ENCODE measurements at places on chromosomes 5 and 9.

DNA sequence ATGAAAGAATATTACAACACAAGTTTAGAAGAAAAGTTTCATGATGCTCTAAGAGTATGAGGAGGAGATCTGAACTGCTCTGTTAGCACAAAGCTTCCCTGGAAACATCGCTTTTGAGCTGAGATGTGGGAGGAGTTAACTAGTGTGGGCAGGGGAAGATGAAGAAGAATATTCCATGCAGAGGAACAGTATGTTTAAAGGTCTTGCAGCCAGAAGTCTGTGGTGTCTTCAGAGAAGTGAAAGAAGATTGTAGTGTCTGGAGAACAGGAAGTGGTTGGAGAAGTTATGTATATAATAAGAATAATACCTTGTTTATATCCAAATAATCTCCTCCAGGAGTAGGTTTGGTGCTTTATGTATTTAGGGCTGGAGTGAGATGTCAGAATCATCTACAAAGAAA is 406.7 kb downstream of the MAN2A1 start:
- DNase-seq: no peak

DNA sequence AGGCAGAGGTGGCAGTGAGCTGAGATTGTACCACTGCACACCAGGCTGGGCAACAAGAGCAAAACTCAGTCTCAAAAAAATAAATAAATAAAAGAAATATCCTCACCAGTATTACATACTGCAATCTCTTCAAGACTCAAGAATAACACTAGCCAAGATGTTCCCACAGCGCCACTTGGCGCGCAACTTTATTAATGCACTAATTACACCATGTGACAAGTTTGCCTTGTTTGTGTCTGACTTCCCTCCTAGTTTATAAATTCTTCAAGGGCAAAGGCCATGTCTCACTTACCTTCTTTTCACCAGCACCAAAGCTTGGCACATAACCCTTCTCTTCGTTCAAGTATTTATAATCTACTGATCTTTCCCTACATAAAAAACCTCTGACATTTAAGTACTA is 4.8 kb downstream of the SKP1 start:
- no peak for DNase-seq

GRCh38 chr9:129089246-129089645 is 8.3 kb downstream of the DOLPP1 start:
- no peak for DNase-seq

DNA sequence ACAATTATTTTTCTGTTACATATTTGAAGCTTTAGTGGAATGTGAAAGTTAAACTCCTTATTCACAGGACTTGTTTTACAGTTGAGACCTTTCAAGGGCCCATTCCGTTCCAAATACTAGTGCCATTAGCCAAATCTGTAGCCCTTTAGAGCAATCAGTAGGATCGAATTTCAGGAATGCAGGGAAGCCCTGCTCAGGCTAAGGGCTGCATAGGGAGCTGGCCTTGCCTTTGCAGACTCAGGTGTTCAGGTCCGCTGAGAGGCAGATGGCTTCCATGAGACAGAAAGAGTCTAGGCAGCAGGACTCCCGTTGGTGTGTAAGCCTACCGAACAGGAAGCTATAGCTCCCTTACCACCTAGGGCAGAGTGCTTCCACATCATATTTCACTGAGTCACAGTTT is 150.1 kb upstream of the SLC27A6 start:
- DNase-seq: no peak

DNA sequence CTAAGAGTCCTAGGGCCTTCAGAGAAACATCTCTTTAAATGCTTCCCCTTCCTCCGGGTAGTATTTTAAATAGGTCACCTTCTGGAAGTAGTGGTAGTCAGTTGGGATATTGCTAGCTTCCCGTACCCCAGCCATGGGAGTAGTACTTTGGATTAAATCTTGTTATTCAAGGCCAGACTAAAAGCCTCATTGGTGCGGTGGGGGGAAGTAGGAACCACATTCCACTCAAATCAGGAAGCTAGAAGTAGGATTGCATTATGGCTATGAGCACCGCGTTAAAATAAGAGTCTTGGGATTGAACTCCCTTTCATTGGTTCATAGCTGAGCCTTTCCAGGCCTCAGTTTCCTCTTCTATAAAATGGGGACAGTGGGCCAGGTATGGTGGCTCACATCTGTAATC is 6.7 kb downstream of the KCNIP1 start:
- no peak for DNase-seq

Measured in T-cell (primary cell).